ENCODE measurements at places on chromosomes 7 and 10. TPM values are rescaled to one million over a fixed set of nuclear protein-coding genes. Genes with fewer than 3 reads are reported as not detected.
A peak's percentile ranks its signal among the peaks of the same experiment; 100 is the strongest.

The FEZF1 gene
- not detected for total RNA-seq

- H3K4me3 ChIP-seq: no peak overlapping the region
- DNase-seq: no peak
- H3K27me3 ChIP-seq: no peaks in the 10 kb centered on the region
- no peaks in the 10 kb centered on the region for H3K36me3 ChIP-seq
- no peak overlapping the region for H3K27ac ChIP-seq
Measured at GRCh38 chr10:6269953-6270867, 67.5 kb downstream of the PFKFB3 start.

- DNase-seq: no peak
- no peak overlapping the region for H3K4me3 ChIP-seq
- H3K27ac ChIP-seq: no peak overlapping the region
- no peaks in the 10 kb centered on the region for H3K36me3 ChIP-seq
- H3K27me3 ChIP-seq: no peaks in the 10 kb centered on the region
Measured at GRCh38 chr7:91323626-91324158, 59.5 kb downstream of the FZD1 start.

The ZPBP gene
- total RNA-seq: 0.17 TPM

The EIF4H gene
- total RNA-seq: 166 TPM

The NACAD gene
- total RNA-seq: 0.09 TPM

The LRRC18 gene
- total RNA-seq: not detected

The ABCB1 gene
- total RNA-seq: 53.2 TPM

DNA sequence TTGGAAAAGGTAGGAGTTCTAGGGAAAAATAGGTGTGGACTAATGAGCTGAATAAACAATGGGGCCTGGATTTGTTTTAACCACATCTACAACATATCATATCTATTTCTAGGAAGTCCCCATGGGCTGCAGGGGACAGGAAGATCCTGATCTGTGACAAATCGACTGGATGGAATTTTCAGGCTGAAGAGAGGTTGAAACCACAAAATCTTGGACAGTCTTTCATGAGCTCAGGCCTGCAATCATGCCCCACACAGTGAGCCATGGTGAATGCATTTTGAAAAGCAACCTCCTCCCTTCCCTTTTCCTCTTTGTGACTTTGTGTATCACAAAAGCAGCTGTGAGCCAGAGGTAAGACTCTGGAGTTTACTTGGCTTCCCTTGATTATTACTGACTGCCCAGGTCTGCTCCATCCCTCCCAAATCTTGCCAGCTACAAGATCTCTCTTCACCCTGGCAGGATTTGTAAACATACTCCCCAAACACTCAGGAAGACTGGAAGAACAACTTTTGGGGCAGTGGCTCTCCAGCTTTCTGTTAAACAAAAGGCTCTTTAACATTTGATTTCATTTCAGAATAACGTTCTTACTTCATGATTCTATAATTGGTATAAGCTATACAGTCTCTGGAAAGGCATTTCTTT, 66.4 kb downstream of the ASAH2B start:
- H3K27me3 ChIP-seq: no peaks in the 10 kb centered on the region
- H3K4me1 ChIP-seq: peaks cover 24% of the 10 kb centered on the region
- H3K4me3 ChIP-seq: no peak overlapping the region
- H3K36me3 ChIP-seq: no peaks in the 10 kb centered on the region

GRCh38 chr7:116706668-116707126, 34.7 kb downstream of the MET start:
- H3K4me1 ChIP-seq: peaks cover 8% of the 10 kb centered on the region
- no peak overlapping the region for H3K4me3 ChIP-seq
- no peak for DNase-seq
- no peak overlapping the region for H3K27ac ChIP-seq

DNA sequence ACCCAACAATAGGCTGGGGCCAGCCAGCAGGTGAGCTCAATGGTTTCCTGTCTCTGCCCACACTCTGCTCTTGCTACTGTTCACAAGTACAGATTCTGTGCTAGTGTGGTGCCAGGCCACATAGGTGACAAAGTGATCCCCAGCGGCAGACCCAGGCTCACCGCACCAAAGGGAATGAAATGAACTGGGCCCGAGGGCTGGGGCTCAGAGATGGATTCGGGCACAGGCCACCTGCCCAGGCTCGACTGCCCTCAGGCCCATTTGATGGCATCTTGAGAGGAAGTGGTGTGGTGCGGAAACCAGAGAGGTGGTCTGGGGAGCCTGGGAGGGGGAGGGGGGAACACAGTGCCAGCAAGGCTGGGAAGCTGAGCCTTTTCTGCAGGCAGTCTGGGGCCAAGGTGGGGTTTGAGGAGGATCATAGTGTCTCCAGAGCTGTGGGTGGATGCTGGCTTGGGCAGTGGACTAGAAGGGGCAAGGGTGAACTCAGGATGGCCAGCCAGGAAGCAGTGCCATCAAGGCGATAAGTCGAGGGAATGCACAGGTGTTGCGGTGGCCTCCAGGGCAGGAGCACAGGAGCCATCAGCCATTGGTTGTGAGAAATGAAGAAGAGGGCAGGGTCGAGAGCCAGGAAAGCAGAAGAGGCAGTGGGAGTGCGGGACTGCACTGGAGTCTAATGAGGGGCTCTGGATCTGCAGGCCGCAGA, 85.2 kb downstream of the ARHGAP22 start:
- peak; percentile 30 for DNase-seq
- H3K27me3 ChIP-seq: no peaks in the 10 kb centered on the region
- H3K4me1 ChIP-seq: peaks cover 15% of the 10 kb centered on the region
- H3K36me3 ChIP-seq: no peaks in the 10 kb centered on the region
- H3K4me3 ChIP-seq: no peak overlapping the region

Measured in liver (tissue), 10 donors.